ENCODE measurements at places on chromosomes 2 and 18.

- DNase-seq = no peak
Measured at GRCh38 chr18:69787825-69788547, 159.7 kb downstream of the CD226 start.

DNA sequence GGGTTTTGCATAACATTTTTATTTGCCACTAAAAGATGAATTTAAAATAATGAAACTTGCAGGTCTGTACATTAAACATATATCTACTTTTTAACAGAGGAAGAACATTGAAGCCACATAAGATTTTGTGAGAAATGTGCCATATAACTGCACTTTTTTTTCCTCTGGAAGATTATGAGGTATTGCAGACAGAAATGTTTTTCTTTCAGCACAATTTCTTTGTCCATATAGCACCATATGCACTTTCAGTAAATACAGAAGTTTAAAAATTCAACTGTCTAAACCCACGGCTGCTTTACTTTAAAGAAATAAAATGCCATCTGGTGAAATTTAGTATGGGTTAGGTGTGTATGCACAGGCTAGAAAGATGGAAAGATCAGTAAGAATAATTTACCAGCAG, 470 bp upstream of the FAP start:
- no peak for DNase-seq

DNA sequence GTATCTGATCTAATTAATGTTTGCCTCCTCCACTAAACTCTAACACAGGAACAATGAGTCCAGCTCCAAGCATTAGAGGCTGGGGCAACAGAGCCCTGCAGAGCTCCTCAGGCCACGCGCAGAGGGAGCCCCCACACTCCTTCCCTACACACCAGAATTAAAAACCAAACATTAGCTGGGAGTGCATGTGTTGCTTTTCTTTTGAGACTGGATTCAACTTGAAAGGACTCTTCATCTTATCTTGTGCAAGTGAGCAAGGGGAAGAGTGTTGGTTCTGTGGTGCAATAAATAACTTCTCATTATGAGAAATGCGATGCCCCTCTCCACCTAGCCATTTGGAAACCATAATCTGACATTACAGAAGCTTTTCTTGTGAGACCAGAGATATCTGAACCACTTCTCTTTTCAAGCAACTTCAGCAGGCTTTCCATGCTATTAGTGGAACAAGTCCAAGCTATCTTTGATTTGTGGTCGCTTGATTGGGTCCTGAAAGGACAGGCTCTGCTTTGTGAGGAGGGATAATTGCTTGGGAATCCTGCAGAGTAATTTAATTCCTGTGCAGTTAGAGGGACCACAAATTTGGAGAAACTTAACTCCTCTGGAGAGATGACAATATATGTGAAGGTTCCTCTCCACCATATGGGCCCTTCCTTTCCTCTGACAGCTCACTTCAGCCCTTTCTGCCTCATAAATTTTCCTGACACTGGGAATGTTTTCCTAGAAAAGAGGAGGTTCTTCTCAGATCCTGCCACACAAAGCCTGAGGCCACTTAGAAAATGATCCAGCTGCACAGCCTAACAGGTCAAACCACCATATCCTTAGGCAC, 112.5 kb downstream of the ATL2 start:
- no peak for DNase-seq

DNA sequence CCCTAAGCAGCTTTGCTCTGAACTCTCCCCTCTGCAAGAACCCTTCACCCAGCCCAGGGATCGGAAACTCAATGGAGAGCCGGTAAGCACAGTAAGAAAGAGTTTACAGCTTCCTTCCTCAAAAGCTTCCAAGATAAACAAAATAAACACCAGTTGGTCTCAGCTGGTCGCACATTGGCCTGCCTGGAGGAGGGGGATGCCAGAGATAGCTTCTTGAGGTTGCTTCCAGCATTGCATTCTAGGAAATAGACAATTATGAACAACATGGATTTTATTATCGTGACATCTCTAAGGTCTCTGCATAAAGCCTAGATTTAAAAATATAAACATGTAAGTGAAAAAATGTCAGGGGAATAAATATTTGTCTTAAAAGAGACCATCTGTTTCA, 141.5 kb upstream of the PKDCC start:
- DNase-seq = no peak

DNA sequence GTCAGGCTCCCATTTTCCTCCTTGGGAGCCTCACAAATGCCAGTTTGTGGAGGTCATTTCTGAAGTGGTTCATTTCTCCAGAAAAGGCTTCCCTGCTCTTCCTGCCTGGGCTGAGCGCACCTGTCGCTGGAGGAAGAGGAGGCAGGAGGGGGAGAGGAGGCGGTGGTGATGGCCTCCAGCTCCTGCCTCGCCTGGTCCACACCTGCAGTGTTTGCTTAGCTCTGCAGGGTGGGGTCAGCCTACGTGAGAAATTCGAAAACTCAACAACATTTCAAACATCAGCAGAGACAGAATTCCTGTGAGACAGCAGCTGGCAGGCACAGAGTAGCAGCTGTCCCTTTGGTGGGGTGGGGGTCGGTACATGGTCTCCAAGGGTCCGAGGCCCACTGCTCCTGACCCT, 7.9 kb downstream of the IMPA2 start:
- DNase-seq = no peak

DNA sequence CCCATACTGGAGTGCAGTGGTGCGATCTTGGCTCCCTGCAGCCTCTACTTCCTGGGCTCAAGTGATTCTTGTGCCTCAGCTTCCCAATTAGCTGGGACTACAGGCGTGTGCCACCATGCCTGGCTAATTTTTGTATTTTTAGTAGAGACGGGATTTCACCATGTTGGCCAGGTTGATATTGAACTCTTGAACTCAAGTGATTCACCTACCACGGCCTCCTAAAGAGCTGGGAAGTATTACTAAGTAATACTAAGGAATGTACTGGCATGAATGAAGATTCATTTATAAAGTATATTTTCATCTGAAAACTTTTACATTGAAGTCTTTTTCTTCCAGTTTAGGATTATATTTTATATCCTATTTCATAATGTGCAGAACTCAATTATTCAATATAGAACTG, 38.1 kb downstream of the NUP35 start:
- DNase-seq = no peak

DNA sequence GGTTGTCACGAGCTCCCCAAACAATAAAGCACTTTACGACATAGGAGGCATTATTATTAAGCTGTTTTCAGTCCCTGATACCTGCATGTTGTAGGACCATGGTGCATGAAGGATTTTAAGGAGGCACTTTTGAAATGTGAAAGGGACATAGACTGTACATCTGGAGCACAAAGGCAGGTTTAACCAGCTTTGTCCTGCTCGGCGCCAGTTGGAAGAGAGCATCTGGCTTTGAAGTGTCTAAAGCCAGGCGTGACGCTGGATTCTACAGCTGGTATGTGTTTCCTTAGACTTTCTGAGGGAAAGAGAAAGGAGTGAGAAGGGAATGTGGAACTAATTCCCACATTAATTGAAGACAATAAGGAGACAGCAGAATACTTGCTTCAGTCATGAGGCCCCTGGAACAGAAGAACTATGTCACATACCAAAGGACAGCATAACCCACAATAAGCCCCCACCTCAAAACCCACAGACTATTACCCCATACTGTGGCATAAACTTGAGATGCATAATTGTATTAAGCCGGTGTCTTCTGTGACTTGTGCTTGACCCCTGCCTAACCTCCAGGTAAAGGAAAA, 381.0 kb upstream of the MEX3C start:
- no peak for DNase-seq

- DNase-seq = no peak
Measured at GRCh38 chr2:72051971-72052505, 95.6 kb downstream of the CYP26B1 start.

- DNase-seq = no peak
Measured at GRCh38 chr2:207525296-207525695, 4.5 kb upstream of the CREB1 start.

GRCh38 chr18:47594621-47595086, 335.8 kb downstream of the SMAD2 start:
- no peak for DNase-seq

DNA sequence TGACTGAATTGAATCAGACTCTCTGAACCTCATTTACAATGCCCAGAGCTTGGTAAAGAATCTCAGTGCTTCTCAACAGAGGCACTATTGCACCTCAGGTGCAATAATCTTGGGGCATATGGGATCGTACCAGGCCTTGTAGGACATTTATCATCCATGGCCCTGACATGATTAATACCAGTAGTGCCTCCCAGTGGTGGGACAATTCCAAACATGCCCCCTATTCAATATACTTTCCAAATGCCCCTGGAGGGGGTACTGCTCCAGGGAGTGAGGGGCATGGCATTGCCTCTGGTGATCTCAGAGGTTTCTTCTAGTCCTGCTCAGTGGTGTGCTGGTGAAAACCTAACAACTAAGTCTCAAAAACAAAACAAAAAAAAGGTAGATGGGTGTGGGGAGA, 174.9 kb upstream of the SMAD2 start:
- no peak for DNase-seq

DNA sequence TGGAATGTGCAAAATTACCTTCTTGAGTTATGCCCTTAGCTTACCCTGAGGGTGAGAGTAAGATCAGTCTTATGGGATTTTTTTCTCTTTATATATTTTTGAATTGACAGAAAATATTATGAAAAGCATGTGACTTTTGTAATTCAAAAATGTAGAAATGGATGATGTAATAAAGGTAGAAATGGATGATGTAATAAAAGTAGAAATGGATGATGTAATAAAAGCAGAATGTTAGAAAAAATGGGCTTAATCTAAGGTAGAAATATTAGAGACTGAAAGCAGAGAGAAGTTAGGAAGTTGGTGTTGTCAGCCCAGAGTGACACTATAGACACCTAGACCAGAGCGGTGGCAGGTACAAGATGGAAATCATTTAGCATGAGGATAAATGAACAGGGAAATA, 107.1 kb upstream of the THSD7B start:
- DNase-seq = no peak

DNA sequence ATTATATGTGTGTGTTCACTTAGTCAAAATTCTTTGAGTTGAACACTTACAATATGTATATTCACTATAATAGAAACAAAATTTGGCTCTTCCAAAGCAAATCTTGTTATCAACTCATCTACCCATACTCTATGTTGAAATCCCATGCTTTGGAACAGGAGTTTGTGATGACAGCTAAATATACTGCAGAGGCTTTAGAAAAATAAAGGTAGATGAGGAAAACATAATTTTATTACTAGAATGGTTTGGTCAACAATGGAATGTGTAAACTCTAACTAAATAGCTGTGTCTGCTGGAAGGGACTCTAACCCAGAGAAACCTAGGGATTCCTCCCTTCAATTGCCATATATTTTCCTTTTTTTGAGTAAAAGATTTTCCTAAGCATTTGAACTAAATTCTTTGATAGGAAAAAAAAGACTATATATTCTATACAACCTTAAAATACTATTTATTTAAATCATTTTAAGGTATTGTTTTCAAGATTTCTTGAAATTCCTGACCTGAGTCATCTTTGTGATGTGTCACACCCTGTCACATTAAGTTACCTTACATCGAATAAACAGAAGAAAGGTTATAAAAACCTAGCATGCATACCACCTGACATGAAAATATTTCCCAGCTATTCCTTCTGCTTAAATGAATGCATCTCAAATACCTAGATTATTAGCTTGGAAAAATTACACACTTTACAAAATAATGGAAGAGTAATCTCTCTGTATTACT, 175.5 kb downstream of the OTX1 start:
- DNase-seq = no peak

GRCh38 chr2:210086292-210086691, 83.9 kb downstream of the RPE start:
- no peak for DNase-seq

DNA sequence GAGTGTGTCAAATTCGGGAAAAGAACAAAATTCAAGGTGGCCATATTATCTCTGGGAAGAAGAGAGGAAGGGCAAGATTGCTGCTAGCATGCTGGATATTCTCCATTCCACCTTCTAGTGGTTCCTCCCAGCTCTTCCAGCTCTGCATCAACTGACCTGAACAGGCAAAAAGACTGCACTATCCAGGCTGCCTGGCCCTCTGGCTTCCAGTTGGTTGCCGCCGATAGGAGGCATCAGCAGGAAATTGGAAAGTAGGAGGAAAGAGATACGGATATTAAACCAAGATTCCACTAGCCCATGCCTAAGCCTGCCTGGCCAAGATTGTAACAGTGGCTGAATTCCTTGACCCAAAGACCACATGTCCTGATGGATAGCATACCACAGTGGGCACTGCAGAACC, 1.7 kb upstream of the RTTN start:
- DNase-seq = no peak

DNA sequence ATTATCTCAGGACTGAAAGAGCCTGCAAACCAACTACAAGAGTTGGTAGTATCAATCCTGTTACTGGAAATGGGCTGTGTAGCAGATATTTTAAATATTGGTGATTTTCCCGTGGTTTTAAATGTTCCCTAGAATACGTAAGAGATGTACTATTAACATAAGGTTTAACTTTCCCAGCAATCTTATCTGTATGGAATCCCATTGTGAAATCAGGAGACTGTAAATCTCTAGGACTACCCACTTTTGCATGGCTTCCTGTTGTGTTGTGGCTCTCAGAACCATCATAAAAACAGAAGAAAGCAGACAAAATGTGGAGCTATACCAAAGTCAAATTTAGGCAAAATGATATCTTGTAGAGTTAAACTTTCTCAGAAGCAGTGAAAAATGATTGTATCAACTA, 641.5 kb upstream of the SETBP1 start:
- no peak for DNase-seq

DNA sequence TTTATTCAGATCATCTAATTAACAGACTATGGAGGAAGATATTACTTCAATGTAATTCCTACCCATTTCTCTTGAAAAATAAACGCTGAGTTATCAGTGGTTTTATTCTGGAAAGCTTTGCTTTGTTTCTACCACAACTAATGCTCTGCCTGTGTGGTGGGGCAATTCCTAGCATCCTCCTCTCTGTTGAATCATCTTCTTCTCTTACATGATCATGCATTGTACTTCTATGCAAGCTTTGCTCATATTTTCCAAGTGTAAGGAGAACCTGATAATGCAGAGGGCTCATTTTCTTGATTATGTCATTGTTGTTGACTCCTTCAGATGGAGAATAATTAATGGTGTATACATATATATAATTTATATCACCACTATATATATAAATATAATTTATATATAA, 46.7 kb downstream of the CCDC195 start:
- DNase-seq = no peak

- no peak for DNase-seq
Measured at GRCh38 chr2:217033186-217033585, 173.3 kb upstream of the TNP1 start.

DNA sequence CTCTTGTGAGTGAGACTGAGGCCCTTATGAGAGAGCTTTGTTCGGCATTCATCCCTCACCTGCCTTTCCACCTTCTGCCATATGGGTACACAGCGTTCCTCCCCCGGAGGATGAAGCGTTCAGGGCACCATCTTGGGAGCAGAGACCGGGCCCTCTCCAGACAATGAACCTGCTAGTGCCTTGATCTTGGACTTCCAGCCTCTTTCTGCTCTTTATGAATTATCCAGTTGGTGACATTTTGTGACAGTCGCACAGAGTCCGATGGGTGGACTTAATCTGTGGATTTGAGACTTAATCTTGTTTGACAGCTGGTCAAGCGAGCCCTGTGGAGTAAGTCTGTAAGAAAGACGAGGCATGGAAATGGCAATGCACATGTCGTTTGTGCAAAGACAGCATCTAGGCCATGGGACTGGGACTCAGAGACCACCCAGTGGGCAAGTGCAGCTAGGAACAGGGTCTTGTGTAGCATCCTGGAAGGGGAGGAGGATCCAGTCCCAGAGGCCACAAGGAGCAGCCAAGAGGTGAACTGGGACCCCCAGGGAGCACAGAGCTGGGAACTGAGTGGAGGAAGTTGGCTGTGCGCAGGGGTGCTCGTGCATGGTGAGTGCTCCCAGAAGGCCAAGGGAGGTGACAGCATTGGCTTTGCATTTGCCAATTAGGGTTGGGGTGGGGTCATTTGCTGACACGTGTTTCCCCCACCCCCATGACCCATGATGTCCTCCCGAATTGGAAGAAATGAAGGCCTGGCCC, 69.5 kb upstream of the HDAC4 start:
- DNase-seq = no peak

Data from stimulated activated CD8-positive, alpha-beta memory T cell treated with anti-CD3 and anti-CD28 coated beads, Interleukin-4, amount 100 ng/mL, for 1 hour (primary cell).